ENCODE measurements at places on chromosomes 1 and 21. TPM values are rescaled to one million over a fixed set of nuclear protein-coding genes. Genes with fewer than 3 reads are reported as not detected.

Gene PLEKHN1
- total RNA-seq, result 9.8 TPM

DNA sequence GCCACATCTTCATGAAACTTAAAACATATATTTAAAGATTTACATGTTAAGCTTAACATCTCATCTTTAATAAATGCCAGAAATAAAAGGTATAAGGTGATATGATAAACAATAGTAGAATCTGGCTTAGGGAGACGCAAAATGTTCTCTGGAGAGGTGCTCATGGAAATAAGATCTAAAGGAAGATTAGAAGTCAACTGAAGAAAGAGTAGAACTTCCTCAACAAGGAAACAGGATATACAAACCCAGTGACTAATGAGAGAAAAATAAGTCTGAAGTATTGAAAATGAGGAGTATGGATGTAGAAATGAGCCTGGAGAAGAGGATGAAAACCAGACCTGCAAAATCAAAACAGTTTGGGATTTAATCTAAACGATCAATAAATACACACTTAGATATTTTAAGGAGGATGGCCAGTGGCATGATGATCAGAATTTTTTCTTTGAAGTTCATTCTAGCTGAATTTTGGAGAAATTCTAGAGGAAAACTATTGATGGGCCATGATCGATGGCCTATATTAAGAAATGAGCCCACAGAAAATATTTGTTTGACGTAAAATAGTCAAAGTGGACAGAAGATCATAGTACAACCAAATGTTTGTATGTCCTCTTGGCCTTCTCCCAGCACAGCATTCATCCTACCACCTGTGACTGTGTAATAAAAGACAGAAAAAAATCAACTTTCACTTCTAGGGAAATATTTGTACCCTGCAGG, 387.9 kb upstream of the PTBP2 start:
- H3K27me3 ChIP-seq, result no peaks in the 10 kb centered on the region
- no peaks in the 10 kb centered on the region for H3K4me1 ChIP-seq
- H3K36me3 ChIP-seq, result no peaks in the 10 kb centered on the region
- H3K27ac ChIP-seq, result no peak overlapping the region
- no peak for DNase-seq
- no peak overlapping the region for H3K4me3 ChIP-seq

DNA sequence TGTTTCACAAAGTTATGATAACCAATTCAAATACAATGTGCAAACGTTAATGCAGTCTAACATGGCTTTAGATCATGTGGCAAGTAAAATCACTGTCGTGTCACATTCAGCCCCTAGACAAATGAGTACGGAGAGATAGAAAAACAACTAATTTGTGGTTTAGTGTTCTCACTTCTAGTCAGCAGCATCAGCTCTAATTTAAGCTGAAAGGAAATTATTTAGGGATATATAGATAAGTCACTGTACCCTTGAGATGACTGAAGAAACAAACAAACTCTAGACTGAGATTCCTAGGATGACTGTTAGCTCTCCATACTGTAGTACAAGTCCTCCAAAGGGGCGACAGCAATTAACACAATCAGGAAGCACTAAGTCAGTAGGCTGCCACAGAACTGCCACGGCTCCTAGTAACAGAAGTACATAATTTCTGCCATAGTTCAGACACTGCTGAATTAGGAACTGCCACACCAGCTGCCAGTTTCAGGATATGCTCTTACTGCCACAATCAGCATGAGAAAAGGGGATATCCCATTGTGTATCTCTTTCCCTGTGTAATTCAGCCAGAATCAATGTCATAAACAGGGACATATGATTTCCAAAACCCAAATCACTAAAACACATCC, 150.4 kb upstream of the NEGR1 start:
- no peak for DNase-seq
- no peaks in the 10 kb centered on the region for H3K4me1 ChIP-seq
- no peaks in the 10 kb centered on the region for H3K36me3 ChIP-seq
- H3K27me3 ChIP-seq, result no peaks in the 10 kb centered on the region

DNA sequence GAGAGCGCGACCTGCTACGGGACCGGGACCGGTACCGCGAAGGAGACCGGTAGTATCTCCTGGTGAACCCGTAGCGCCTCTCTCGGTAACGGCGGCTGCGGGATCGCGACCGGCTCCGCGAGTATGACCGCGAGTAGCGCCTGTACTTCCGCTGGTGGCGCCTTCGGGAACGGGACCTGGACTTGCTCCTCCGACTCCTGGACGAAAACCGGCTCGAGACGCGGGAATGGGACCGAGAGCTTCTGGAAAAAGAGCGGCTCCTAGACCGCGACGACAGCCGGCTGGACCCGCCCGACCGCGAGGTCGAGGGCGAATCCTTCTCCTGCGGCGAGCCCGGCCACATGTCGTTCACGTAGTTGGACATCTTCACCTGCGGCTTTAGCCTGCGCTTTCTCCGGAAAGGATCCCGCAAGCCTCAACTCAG, 642 bp downstream of the RSRP1 start:
- peak overlapping the region; percentile 92 for H3K27ac ChIP-seq
- no peak for DNase-seq
- H3K36me3 ChIP-seq, result peaks cover 42% of the 10 kb centered on the region
- H3K27me3 ChIP-seq, result no peaks in the 10 kb centered on the region

DNA sequence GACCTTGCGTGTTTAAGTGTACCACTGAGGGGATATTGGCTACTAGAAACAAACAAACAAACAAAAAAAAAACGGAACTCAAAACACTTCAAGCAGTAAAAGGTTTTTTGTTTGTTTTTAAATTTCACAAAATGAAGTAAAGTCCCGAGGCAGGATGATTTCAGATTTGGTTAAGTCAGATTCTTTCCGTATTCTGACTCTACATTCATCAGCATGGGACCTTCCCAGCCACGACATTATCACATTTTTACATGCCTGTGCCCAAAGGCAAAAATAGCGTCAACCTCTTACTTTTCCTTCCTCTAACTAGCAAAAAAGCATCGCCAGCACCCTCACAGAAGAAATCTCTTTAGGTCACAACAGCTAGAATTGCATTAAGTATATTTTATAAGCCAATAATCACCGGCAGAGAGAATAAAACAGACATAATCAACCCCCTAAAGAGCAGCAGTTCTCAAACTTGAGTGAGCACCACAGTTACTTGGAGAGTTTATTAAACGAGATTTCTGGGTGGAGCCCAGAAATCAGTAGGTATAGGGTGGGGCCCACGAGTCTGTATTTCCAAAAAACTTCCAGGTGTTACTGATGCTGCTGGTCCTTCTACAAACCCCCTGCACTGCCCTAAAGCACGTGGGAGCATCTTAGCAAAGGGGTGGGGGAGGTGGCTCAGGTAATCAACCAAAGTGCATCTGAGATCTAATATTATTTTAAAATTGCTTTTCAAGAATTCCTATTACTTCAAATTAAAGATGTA, 227.6 kb downstream of the RGS7 start:
- no peak overlapping the region for H3K4me3 ChIP-seq
- H3K27ac ChIP-seq, result no peak overlapping the region
- no peaks in the 10 kb centered on the region for H3K27me3 ChIP-seq
- no peak for DNase-seq
- H3K4me1 ChIP-seq, result no peaks in the 10 kb centered on the region
